ENCODE measurements at places on chromosomes 4 and X.
A peak's percentile ranks its signal among the peaks of the same experiment; 100 is the strongest.

GRCh38 chr4:61838072-61838471, 637.9 kb downstream of the ADGRL3 start:
- DNase-seq, result no peak

- no peak for DNase-seq
Observed at GRCh38 chr4:174505892-174506291, 16.4 kb downstream of the HPGD start.

- DNase-seq, result no peak
Observed at GRCh38 chrX:73068467-73069364, 10.6 kb downstream of the PABPC1L2A start.

- DNase-seq, result no peak
Observed at GRCh38 chr4:38842994-38843393, 13.6 kb downstream of the TLR6 start.

DNA sequence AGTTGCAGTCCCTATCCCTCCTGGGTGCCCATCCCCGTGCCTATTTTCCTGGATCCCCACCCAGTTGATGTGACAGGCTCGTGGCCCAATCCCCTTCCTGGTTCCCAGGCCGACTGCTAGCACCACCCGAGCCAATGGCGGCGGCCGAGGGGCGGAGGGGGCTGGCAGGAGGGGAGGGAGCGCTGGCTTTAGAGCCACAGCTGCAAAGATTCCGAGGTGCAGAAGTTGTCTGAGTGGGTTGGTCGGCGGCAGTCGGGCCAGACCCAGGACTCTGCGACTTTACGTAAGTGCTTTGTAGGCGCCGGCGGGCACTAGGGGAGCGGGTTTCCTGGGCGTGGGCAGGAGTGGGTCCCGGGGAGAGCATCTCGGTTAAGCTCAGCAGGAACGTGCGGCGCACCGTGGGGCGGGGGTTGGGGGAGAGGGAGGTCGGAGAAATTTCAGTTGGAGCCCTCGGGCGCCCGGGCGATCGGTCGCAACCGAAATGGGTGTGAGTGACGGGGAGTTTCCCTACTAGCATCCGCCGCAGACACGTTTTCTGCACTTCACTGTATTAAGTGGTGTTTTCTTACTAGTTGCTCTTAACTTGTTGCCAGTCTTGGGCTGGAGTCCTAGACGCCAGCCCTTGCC, at the start of gene PLS3:
TSS of gene PLS3 (plus strand) at position 197 of the 627 bp plus-strand sequence. CDS start 49,077 bp downstream, outside the sequence.
- DNase-seq, result peak; percentile 2

DNA sequence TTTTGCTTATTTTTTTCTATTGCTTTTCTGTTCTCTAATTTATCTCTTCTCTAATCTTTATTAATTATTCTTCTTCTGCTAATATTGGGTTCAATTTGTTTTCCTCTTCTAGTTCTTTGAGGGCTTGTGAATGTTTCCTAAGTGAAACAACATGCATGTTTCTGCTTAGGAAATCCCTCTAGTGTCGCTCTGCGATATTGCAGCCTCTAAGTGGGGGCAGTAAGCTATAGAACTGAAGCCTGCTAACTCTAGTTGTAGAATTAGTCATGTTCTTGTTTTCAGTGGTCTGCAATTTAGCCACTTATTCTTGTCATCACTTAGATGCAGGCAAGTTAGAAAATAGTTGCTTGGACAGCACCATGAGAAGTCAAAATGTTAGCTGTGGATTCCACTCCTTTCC, 222.6 kb downstream of the SPIN4 start:
- DNase-seq, result no peak

GRCh38 chr4:88960576-88960975, 96.4 kb downstream of the FAM13A start:
- no peak for DNase-seq

DNA sequence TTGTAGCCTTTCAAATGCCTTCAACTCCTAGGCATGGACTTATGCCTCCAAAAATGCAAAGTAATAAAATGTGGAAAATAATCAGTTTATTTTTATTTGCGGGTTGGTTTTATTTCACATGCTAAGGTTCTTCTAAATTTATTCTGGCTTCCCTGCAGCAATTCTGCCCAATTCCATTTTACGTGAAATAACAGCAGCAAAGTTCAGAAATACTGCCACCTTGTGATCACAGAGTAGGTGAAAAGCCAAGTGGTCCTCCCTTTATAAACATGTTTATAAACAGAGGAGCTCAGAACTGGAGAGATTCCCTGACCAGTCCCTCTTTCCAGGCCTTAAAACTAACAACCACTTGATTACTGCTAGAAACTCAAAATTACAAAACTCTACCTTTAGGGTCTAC, 14.7 kb upstream of the DCHS2 start:
- DNase-seq, result no peak

GRCh38 chr4:62816566-62816965, 1592.7 kb downstream of the TECRL start:
- no peak for DNase-seq

DNA sequence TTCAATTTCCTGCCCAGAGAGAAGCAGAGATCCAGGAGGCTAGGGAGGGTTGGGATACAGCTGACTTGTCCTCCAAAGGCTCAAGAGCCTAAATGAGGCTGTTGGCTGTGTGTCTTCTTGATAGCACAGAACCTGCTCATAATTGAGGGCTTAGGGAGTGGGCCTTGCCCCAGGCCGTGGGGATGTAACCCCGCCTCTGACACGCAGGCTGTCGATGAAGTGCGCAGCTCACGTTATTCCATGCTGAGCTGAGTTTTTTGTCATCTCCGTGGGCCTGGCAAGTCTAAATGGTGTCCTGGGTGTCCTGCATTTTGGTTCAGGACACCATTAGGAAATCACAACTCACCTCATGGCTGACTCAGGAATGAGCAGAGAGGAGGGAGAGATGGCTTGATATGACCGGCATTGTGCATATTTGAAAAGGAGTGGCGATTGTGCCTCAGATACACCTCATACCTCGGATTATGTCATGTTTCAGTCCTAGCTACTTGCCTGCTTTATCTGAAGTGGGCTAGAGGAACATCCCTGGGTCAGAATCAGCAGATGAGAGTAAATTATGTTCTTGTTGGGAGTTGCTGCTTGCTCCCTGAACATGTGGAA, 43.7 kb downstream of the FHDC1 start:
- no peak for DNase-seq

GRCh38 chrX:19791562-19791961, 95.8 kb downstream of the SH3KBP1 start:
- no peak for DNase-seq

- DNase-seq, result no peak
Observed at GRCh38 chr4:100981447-100982204, 365.7 kb downstream of the PPP3CA start.

- no peak for DNase-seq
Observed at GRCh38 chr4:78310740-78311115, 240.8 kb upstream of the ANXA3 start.

DNA sequence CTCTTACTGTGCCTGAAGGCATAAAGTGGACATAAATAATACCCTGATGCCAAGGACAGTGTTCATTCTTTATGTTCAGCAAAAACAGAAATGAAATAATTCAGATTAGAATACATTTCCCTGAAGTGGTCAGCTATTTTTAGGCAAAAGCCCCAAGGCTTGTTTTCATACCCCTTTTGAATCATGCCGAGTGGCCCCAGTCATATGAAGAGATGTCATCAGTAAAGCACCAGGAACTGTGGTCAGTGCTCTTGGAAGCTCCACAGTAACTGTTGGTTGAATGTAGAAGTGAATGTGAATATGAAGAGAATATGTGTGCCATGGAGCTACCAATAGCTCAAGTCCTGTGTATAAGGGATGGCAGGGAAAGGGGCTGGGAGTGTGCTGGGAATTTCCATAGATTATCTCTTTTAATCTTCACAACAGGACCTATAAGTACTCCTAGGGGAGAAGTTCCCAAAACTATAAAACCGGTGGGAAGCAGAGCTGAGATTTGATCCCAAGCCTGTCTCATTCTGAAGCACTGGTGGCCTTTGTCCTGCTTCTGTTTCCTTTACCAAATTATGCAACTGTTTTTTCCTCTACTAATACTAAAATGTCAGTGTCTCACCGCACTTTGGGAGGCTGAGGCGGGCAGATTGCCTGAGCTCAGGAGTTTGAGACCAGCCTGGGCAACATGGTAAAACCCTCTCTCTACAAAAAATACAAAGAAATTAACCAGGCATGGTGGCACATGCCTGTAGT, 52.6 kb downstream of the FNIP2 start:
- no peak for DNase-seq

DNA sequence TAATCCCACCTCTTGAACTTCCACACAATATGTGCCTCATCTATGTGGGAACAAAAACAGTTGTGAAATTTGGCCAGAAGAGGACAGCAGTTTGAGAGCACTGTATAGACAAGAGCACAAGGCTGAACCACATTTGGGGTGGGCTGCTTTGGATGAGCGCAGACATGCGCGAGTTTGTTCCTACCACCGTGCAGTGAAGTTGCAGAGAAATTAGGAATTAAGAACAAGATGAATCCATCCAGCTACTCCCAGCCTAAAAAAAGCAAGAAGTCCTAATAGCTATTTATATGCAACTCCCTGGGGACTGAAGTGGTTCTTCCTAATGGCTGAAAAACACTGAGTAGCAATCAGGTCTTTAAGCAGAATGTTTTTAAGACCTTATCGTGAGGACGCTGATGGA, 1.0 kb downstream of the GAB3 start:
- DNase-seq, result no peak

- no peak for DNase-seq
Observed at GRCh38 chr4:63717384-63717783, 691.9 kb downstream of the TECRL start.

DNA sequence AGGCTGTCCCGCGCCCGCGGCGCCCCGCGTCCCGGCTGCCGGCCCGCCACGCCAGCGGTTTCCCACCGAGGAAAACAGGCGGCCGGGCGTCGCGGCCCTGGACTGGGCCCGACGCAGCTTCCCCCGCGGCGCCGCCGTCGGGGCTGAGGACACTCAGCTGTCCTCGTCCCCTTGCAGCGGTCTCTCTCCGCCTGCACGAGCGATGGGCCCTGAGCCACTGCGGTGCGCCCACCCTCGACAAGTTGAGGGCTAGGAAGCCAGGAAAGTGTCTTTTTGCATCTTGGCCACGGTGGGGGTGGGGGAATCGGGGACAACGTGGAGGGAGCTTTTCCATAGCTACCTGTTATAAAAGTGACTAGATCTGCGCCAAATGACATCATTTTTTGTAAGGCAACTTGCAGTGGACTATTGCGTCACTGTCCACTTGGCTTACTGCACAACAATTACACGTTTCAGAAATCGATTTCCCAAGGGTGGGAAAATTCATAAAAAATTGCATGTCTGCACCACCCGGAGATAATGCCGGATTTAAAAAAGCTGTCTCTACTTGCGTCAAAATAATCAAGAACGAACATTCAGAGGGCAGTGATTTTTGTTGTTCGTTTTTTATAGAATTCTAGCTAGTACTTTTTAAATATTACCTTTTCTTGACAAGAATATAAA, 1.1 kb downstream of the KLHL15 start:
- no peak for DNase-seq

- no peak for DNase-seq
Observed at GRCh38 chr4:87865960-87866598, 33.3 kb downstream of the MEPE start.

GRCh38 chrX:68929332-68930150, 100.7 kb downstream of the EFNB1 start:
- DNase-seq, result no peak

Measured in stimulated activated CD4-positive, alpha-beta T cell treated with anti-CD3 and anti-CD28 coated beads, TNF-alpha, amount 100 ng/mL, for 48 hours (primary cell).